ENCODE measurements at places on chromosomes 6 and 20.

DNA sequence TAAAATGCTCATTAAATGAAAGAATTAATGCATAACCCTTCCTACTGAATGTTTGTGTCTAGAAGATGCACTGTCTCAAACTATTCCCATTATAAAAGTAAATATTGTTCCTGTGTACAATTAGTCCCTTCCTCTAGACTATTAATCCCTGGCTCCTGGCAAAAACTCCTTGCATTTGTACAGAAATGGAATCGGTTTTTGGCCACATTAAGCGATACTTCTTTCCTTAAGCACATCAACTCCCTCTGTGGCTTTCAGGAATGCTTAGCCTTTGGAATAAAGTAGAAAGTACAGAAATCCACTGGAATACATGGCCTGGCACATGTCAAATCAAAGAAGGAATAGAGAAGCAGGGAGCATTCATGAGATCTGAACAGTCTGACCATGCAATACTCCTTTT, 179.8 kb downstream of the GMPR start:
- no peak for DNase-seq

DNA sequence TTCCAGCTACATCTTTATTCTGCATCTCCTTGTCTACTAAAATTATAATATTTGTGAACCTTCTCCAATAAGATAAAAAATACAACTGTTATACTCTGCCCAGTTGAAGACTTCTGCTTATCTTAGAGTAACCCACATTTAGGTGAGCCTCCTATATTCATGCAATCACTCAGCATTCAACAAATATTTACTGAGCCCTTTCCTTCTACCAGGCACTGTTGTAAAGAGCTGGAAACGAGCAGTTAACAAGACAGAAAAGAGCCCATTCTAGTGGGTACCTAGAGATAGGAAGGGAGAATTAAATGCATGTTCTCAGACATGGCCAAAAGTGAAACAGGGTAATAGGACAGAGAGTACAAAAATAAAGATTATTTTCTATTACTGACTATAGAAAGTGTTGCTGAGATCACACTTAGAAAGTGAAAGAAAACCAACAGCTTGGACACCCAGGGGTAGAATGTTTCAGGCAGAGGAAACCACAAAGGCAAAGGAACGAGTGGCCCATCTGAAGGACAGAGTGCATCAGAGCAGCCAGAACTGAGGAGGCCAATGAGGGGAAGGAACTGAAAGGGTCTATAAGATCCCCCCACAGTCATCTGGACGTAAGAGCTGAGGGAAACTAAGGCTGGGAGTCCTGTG, 50.8 kb upstream of the SMLR1 start:
- DNase-seq = no peak

DNA sequence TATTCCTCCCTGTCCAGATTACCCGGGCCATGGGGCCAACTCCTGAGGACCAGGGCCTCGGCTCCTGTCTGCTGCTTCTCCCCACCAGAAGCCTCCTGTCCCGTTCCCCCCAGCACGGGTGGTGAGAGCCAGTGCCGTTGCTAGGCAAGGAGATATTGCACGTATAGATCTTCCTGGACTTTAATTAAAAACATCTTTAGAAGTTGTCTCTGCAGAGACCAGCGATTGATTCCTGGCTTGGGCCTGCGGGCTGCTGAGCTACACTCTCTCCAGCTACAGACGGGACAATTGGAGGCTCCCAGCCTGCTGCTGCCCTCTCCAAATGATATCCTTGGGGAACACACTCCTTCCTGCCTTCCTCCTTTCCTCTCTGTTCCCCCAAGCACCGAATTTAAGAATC, 74.6 kb downstream of the CDH22 start:
- no peak for DNase-seq

DNA sequence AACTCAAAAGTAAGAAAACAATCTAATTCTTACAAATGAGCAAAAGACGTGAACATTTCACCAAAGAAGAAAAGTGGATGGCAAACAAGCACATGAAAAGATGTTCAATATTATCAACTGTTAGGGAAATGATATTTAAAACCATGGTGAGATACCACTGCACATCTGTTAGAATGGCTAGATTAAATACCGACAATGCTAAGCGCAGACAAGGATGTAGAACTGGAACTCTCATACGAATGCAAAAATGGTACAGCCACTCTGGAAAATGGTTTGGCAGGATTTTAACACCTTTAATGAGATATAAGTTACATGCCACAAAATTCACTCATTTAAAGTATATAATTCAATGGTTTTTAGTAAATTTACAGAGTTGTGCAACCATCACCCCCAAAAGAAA, 44.6 kb upstream of the NFATC2 start:
- DNase-seq = no peak

DNA sequence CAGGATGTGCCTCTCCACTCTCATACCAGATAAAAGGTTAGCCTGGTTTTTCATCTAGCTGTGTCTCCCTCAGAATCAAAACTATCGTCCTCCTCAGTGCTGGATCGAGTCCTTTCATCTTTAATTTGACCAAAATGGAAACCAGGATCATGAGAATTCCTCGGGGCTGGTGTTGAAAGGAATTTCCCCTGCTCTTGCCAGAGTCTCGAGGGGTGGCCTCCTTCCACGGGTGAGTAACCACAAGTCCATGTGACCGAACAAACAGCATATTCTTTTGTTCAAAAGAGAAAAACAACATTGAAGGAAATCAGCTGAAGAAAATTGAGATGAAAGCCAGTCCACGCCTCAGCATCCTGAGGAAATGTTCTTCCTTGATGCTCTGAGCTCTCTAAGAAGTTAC, 165.9 kb upstream of the CDYL start:
- DNase-seq = no peak

DNA sequence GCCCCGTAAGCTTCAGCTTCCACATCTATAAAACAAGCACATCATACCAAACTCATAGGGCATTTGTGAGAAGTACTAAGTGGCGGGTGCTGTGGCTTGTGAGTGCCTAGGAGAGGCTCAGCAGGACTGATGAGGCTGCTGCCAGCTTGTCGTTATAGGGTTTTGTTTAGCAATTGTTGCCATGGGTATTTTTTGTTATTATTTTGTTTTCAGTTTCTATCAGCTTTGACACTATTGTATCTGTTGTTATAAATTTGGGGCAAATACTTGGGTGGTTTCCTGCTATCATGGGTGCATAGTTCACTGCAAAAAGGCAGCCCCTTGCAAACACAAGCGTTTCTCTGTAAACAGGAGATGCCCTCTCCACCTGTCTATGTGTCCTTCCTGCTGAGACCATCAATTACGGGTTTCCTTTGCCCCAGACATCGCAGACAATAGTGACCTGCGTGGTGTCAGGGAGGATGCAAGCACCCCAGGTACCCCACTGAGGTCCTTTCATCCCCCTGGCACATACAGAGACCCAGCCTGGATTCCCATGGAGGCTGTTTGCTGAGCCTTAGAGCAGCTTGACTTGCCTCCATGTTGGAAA, 3.1 kb upstream of the CCDC167 start:
- peak; percentile 28 for DNase-seq

DNA sequence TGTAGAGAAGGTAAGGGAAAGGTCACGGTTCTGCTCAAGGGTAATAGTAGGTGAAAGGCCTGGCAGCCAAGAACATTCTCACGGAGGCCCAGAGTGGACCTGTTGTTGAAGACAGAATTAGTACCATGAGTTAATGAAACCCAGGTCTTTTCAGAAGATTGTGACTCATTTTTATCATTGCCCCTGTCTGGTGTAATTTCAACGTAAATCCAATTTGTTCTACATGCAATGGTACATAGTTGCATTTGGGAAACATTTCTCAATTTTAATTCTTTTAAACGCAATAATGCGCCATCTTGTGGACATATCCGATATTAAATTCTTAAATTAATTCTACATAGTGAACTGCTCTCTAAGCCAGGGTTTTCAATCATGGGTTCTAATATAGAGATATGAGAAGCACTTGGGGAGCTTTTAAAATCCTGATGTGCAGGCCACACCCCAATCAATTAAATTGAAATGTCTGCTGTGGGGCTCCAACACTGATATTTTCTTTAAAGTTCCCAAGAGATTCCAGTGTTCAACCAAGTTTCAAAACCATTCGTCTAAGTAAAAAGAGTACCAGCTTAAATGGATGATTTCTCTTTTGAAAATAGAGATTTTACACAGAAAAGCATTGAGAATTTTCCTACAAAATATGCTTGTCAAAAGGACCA, 257.4 kb downstream of the PLCB1 start:
- peak; percentile 61 for DNase-seq

DNA sequence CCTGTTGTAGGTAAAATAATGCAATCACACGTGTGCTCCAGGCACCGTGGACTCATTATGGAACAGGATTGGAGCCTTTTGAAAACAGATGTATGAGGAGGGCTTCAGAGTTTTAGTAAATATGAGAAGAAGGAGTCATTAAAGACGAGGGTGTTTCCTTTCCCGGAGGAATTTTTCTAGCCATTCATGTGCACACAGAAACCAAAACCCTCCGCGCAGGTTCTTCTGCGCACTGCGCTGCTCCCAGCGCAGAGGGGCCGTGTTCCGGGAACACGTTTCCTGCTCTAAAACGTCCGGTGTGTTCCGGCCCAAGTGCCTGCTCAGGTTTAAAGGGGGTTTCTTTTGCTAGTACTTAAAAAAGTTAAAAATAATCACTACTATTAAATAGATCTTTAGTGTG, 11.6 kb downstream of the GPR31 start:
- no peak for DNase-seq

DNA sequence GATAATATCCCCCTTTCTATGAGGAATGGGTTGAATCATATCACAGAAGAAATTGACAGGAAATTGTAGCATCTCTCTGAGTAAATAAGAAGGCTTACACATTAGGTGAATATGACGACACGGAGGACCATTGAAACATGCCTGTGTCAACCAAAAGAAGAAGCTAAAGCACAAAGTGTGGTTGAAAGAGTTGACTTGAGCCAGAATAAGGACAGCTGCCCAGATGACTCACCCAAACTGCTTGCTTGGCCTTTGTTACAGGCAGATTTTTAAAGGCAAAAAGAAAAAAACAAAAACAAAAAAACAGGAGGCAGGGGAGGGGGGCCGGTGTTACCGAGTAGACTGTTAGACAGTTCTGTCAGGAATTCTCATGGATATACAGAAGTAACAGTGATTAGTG, 129.8 kb upstream of the EDN1 start:
- no peak for DNase-seq

- no peak for DNase-seq
Measured at GRCh38 chr6:3791526-3792203, 40.2 kb upstream of the PXDC1 start.

DNA sequence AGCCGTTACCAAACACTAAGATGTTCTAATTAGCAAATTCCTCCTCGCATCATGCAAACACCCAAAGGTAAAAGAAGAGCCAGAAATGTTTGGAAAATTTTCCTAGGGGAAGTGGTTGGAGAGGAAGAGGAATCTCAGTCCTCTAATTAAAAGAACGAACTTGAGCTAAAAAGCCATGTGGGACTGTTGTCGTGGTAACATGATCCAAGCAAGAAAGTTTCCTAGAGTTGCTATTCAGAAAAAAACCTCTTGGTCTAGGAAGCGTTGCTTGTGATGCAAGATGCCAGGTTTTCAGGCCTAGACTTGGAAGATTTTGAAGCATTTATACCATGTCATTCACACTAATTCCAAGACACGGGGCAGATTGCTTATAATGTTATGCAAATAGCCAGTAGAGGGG, 106.8 kb upstream of the DOK5 start:
- DNase-seq = no peak

- DNase-seq = no peak
Measured at GRCh38 chr20:58306421-58307261, 2.9 kb upstream of the RAB22A start.

DNA sequence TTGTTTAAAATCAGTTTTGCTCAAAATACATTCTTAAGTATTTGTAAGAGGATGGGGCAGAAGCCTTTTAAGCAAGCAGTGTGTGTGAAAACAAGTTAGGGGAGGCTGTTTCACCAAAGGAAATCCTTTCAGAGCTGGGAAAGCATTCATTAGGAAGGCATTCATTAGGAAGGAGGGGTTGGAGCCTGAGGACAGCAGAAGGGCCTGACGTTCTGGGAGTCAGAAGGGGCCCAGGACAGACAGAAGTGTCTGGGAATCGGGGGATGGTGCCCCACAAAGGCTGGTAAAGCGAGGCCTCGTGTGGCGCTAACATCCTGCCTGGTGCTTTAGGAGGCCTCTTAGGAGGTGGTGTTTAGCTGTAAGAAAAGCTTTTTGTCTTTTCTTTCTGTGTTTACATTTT, 80.6 kb upstream of the NXT1 start:
- no peak for DNase-seq

DNA sequence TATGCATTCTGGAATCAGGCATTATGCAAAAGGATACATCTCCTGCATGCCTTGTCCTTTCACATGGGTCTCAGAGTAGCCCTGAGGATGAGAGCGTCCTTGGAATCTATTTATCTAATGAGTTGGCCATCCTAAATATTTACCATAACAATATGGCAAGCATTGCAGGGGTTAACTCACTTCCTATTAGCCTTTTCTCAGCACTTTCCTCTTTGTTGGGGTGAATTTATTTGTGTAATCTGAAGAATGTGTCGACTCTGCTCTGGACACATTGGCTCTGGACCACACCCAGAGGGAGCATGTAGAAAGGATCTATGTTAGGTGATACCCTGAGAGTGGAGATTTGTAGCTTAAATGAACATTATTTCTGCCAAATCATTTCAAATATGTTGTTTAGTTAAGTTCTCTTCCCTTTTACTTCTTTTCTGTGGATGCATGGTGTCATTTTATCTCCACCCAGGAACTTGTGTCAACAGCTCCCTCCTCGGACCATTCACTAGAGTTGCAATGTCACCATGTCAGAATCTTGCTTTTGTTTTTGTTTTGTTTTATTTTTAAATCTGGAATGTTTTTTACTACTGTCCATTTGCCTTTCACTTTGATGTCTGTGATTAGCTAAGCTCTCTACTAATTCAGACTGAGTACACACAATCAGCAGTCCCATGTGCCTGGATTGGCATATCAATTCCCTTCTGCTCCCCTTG, 757.0 kb upstream of the MMS22L start:
- DNase-seq = no peak

Measured in NCI-H2227 treated with DMSO at 0.1 percent for 48 hours (cell line).